ENCODE measurements at places on chromosomes 4 and X. TPM values are rescaled to one million over a fixed set of nuclear protein-coding genes. Genes with fewer than 3 reads are reported as not detected.

The NKX3-2 gene
- not detected for total RNA-seq

The GRIPAP1 gene
- 35.2 TPM for total RNA-seq

- no peaks in the 10 kb centered on the region for H3K36me3 ChIP-seq
- no peak for DNase-seq
- H3K4me3 ChIP-seq = peak overlapping the region; percentile 92
- H3K4me1 ChIP-seq = peaks cover 43% of the 10 kb centered on the region
- H3K27ac ChIP-seq = peak overlapping the region; percentile 78
- no peaks in the 10 kb centered on the region for H3K27me3 ChIP-seq
Measured at GRCh38 chr4:76688619-76689144, 209.3 kb downstream of the SOWAHB start.

DNA sequence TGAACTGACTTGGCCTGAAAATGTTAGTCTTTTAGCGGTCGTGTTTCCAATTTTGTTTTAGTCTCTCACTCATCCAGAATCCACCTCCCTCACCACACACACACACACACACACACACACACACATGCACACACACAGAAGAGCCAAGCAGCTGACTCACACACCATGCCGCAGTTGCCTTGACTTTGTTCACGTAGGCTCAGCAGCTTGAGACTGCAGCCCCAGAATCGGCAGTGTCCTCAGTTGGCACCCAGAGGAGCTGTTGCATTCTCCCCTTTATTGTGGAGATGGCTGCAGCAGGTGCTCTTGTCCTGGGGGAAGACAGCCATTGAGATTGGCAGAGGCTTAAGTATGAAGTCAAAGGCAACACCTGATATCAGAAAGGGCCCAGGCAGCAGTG, 20.9 kb upstream of the XPNPEP2 start:
- H3K27ac ChIP-seq = no peak overlapping the region
- peaks cover 5% of the 10 kb centered on the region for H3K4me1 ChIP-seq

GRCh38 chrX:151974336-151975227, at the start of gene GABRE:
GABRE (minus strand) TSS chrX:151974676; CDS start chrX:151974625, 51 bp downstream.
- peak within 1 kb of the TSS; percentile 8 for H3K27ac ChIP-seq
- H3K27me3 ChIP-seq = no peaks in the 10 kb centered on the region
- H3K4me3 ChIP-seq = peak within 1 kb of the TSS; percentile 57
- peaks cover 5% of the 10 kb centered on the region for H3K36me3 ChIP-seq
- H3K4me1 ChIP-seq = peaks cover 49% of the 10 kb centered on the region
- no peak for DNase-seq

GRCh38 chr4:110354460-110354859, 121.5 kb upstream of the ENPEP start:
- H3K4me3 ChIP-seq = no peak overlapping the region
- H3K27ac ChIP-seq = no peak overlapping the region
- no peak for DNase-seq
- no peaks in the 10 kb centered on the region for H3K27me3 ChIP-seq
- H3K4me1 ChIP-seq = peaks cover 10% of the 10 kb centered on the region
- no peaks in the 10 kb centered on the region for H3K36me3 ChIP-seq

DNA sequence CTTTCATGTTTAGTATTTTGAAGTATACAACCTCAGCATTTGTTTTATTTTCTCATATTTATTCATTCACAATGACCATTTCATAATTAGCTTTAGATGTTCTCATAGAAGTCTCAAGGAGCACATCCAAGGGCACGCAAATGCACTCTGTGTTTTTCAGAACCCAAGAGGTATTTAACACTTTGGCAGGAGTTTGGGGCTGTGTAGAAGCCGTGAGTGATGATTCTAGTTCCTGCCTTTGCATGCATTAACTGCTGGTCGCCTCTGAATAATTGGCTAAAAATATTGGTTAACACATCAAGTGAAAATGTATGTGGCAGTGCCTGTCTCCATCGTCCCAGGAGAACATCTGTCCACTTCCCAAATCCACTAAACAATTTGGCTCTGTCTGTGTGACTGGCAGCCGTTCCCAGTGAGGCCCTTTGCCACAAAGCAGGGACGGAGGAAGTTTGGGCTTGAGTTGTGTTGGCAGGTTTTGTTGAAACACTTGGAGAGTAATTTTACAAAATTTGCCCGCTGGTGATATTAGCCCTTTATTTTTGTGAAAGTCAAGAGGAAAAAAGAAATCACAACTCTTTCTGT, 730.7 kb upstream of the SLIT2 start:
- H3K36me3 ChIP-seq = no peaks in the 10 kb centered on the region
- no peaks in the 10 kb centered on the region for H3K27me3 ChIP-seq
- H3K27ac ChIP-seq = no peak overlapping the region
- H3K4me3 ChIP-seq = no peak overlapping the region

GRCh38 chr4:30744957-30745640, 24.9 kb downstream of the PCDH7 start:
- H3K27me3 ChIP-seq = no peaks in the 10 kb centered on the region
- H3K36me3 ChIP-seq = no peaks in the 10 kb centered on the region
- H3K27ac ChIP-seq = no peak overlapping the region
- no peaks in the 10 kb centered on the region for H3K4me1 ChIP-seq
